Substantia nigra (tissue), 51 donors: ENCODE measurements at places on chromosomes 7 and 10.

- DNase-seq: no peak
These were observed 3.7 kb downstream of the SND1 start for GRCh38 chr7:127655720-127656119.

DNA sequence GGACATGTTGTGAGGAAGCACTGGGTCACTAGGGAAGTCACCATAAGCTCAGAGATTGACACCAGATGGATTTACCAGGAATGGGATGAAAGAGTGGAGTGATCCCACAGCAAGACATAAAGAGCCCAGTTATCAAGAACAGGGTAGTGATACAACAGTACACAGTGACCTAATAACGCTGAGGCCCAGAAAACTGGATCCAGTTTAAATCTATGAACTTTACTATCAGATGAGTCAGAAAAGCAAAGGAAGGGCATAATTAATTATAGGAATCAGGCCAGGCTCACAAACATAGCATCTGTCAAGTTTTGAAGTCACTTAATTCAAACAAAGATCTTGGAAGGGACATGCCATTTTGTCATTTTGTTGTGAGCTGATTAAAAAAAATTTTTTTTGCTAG, 73.5 kb downstream of the LRRN3 start:
- DNase-seq: no peak

DNA sequence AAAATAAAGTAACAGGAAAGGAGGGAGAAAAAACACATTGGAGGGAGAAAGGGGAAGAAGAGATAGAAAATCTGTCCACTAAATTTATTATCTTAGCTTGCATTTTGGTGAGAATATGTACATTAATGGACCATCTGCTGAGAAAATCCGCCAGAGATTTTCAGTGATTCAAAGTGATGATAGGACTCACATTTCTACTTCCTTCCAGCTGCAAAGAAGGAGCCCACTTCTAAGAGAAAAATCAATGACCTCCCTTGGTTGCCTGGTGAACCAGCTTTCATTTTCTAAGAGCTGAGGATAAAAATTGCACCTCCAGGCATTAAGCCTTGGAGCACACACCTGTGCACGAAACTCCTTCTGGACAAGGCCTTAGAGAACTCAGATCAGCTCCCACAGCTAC, 404.3 kb downstream of the SFMBT2 start:
- DNase-seq: no peak

DNA sequence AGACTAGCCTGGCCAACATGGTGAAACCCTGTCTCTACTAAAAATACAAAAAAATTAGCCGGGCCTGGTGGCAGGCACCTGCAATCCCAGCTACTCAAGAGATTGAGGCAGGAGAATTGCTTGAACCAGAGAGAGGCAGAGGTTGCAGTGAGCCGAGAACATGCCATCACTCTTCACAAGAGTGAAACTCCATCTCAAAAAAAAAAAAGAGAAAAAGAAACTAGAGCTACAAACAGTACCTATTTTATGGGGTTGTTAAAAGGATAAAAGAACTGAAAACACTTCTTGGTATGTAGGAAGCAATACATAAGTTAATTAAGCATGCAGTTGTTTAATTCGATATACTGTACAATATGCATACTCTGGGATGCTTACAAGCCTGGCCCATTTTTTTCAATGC, 216.9 kb downstream of the SORCS1 start:
- no peak for DNase-seq
